SJCRH30 (cell line): ENCODE measurements at places on chromosomes 5 and 9. TPM values are rescaled to one million over a fixed set of nuclear protein-coding genes. Genes with fewer than 3 reads are reported as not detected.

DNA sequence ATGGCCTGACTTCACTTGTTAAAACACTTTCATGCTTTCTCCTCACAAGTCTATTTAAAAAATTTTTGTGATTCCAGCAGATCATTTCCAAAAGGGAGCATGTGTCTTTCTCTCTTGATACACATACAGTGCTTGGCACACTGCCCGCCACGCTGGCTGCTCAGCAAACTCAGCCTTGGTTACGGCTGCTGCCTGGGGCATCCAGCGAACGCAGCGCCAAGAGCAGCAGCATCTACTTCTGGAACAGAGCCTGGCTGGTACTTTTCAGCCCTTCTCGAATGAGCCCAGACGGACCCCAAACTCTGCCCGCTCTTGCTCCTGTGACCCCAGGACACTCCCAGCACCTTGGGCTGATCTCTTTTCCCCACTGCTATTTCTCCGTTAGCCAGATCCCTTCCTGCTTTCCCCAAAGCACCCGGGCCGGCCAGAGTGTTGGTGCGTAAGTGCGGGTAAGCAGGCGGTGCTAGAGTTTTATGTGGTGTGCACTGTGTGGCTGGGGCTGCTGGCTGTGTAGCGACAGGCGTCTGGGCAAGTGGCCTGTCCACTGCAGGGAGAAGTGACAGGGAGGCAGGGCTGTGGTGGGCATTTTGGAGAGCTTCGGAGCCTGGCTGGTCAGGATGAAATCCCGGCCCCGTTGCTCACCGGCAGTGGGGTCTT, 73.2 kb downstream of the SH3PXD2B start:
- DNase-seq = peak; percentile 40

The CCDC112 gene
- total RNA-seq = 6.3 and 7.4 TPM in 2 replicates

- DNase-seq = peak; percentile 24
These were observed 79.4 kb downstream of the NPR3 start for GRCh38 chr5:32790411-32790951.

DNA sequence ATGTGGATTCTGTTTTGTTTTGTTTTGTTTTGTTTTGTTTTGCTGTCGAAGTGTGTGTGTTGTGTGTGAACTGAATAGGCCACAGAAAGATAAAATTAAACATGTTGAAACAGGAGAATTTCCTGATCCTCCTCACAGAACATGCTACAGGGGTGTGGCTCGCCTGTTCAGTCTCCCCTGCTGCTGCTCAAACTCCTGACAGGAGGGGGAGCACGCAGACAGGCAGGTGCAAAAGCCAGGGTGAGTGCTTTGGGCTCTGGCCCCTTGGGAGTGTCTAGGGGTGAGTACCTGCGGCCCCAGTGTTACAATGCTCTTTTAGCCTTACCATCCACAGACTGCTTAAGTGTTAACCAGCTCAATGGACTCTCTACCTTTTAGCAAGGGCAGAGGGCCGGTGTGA, 473.5 kb downstream of the MAT2B start:
- DNase-seq = no peak

GRCh38 chr5:96902876-96903275, 26.6 kb downstream of the ERAP2 start:
- DNase-seq = no peak

- no peak for DNase-seq
These were observed 615.5 kb downstream of the TLE1 start for GRCh38 chr9:81073821-81074220.
